ENCODE measurements at places on chromosomes 12 and 14. TPM values are rescaled to one million over a fixed set of nuclear protein-coding genes. Genes with fewer than 3 reads are reported as not detected.

TIMM9 gene
- 65.5 TPM for total RNA-seq

CSRP2 gene
- 64.7 TPM for total RNA-seq

CNTN1 gene
- 4.1 TPM for total RNA-seq

NEUROD4 gene
- not detected for total RNA-seq

SLC7A7 gene
- total RNA-seq, result 337 TPM

CLEC1B gene
- 0.20 TPM for total RNA-seq

KITLG gene
- total RNA-seq, result 30.4 TPM

EIF2S3B gene
- 1.3 TPM for total RNA-seq

ERG28 gene
- 38.4 TPM for total RNA-seq

TTC5 gene
- 10.8 TPM for total RNA-seq

NFE2 gene
- total RNA-seq, result 0.44 TPM

MOAP1 gene
- 35.5 TPM for total RNA-seq

SALL2 gene
- 11.8 TPM for total RNA-seq

MIPOL1 gene
- 12.2 TPM for total RNA-seq

ZNF641 gene
- total RNA-seq, result 37.2 TPM

AHNAK2 gene
- 5.9 TPM for total RNA-seq

UTP20 gene
- total RNA-seq, result 11.6 TPM

GSKIP gene
- total RNA-seq, result 52.5 TPM

BICD1 gene
- 16.7 TPM for total RNA-seq
